ENCODE measurements at places on chromosomes 1 and 21.
A peak's percentile ranks its signal among the peaks of the same experiment; 100 is the strongest.

GRCh38 chr1:66929999-66930822 lies 5.4 kb downstream of the MIER1 start:
- DNase-seq, result peak; percentile 92

DNA sequence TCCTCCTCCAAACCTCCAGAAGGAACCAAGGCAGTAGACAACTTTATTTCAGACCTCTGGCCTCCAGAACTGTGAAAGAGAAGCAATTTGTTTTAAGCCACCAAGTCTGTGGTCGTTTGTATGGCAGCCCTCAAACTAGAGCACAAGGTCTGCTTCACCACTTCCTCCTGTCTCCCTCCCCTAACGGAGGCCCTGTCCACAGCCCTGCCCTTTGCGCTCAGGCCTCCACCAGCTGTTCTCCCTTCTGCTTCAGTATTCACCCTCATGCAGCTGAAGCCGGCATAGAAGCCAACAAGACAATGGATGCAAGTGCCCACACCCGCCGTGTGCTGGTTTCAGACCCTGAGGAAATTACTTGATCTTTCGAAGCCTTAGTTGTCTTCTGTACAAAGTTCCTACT lies 364.1 kb downstream of the HHAT start:
- DNase-seq, result no peak

DNA sequence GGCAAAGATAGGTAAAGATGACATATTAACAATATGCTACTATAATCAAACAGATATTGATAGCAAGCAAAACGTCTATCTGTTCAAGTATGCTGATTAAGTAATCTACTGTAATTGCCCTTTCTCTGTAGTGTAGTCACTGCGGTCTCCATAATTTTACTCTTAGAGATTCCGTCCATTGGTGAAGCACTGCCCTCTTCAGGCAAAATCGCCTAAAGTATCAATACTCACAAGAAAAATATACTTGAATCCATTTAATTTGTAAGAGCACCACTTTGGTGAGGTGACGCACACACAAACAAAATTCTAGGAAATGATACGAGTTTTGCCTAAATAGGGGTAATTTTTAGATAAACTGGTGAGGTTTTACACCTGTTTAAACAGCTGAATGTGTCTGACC lies 434.6 kb upstream of the CHRM3 start:
- DNase-seq, result no peak

DNA sequence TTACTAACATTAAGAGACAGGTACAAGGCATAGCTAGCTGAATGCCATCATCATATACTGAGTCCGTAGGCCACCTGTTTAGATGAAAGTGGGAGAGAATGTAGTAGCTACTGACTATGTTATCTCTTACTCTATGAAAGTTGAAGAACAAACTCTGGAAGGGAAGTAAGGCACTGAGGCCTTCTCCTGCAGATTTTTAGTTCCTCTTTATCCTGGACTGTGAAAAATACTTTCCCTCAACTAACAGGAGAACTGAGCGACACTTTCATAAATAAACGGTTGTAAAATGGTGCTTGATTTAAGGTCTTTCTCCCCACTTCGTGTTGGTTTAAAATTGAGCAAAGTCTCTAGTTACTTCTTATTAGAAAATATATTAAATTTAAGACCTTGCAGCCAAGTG lies 101.9 kb downstream of the FNBP1L start:
- DNase-seq, result no peak

GRCh38 chr1:33742663-33743062 lies 121.2 kb upstream of the HMGB4 start:
- no peak for DNase-seq

All from T1000 (cell line).